ENCODE measurements at places on chromosomes 3 and 15.

DNA sequence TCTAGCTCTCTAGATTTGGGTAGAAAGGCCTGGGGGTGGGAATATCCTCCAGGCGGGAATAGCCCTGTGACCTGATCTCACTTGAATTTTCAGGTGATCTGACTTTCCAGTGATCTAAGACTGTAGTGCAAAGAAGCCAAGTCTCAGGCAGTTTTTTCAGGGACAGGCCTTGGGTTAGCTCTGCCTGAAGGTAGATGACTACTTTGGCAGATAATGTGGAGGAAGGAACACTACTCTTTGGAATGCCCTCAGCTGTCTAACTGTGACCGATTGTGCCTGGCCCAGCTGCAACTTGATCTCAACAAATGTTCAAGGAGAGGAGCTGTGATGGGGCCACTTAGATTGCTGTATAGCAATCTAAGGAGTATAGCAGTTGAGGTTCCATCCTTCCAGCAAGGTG is 193.7 kb downstream of the TCF12 start:
- no peak overlapping the region for H3K4me3 ChIP-seq
- no peaks in the 10 kb centered on the region for H3K27me3 ChIP-seq
- H3K27ac ChIP-seq = no peak overlapping the region
- no peaks in the 10 kb centered on the region for H3K36me3 ChIP-seq

DNA sequence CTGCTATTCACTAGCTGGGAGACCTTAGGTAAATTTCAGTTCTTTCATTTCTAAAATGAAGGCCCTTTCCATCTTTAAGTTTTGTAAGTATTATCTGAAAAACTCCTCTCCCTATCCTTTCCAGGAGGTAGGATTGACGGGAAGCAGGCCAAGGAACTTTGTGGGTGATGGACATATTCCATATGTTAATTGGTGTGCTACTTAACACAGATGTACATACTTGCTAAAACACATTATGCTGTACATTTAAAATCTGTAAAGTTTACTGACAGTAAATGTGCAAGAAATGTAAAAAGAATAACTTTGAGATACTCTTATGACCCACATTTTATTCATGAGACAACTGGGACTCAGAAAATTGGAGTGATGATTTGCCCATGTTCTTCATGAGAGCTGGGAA is 329.8 kb upstream of the LRRC3B start:
- H3K27me3 ChIP-seq = no peaks in the 10 kb centered on the region
- 0 out of 2 replicates have a peak, but pooled peaks cover 8% of the 10 kb centered on the region for H3K4me1 ChIP-seq
- no peak overlapping the region for H3K4me3 ChIP-seq
- no peak for DNase-seq

- no peak for DNase-seq
- no peaks in the 10 kb centered on the region for H3K36me3 ChIP-seq
- no peaks in the 10 kb centered on the region for H3K27me3 ChIP-seq
- H3K4me3 ChIP-seq = no peak overlapping the region
These were observed 198.4 kb downstream of the LPP start for GRCh38 chr3:188352196-188352927.

DNA sequence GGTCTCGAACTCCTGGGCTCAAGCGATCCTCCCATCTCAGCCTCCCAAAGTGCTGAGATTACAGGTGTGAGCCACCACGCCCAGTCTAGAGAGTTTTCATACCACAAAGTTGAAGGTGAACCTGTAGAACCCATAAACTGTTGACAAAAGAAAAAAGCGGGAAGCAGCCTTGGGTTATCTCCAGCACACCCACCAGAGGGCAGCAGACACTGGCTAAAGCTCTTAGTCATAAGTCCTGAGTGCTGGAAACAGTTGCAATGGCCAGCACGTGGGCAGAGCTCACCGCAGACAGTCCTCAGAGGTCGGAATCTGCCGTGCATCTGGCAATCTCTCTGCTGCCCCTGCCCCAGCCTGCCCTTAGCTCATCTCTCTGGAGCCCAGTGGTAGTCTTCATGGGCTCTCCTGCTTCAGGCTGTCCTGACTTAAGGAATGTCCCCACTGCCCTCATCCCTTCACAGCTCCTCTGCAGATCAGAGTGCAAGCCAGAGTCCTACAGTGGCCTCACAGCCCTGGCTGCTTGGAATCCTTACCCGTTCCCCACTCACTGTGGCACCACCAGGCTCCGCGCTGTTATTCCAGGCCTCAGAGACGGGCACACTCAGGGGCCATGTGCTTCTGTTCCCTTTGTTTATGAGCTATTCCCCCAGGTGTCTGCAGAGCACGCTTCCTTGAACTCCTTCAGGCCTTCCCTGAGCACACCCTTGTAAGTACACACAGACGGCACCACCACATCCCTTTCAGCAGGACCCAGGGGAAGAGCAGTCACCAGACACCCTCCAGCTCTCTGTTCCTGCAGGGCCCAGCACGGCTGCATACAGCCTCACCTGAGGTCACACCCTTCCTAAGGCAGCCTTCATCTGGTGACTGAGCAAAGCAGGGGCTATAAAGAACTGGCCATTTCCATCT is 8.8 kb upstream of the ELP6 start:
- no peaks in the 10 kb centered on the region for H3K27me3 ChIP-seq
- H3K36me3 ChIP-seq = no peaks in the 10 kb centered on the region
- H3K27ac ChIP-seq = no peak overlapping the region
- no peak overlapping the region for H3K4me3 ChIP-seq
- peak; percentile 93 for DNase-seq

- no peaks in the 10 kb centered on the region for H3K36me3 ChIP-seq
- DNase-seq = no peak
- no peaks in the 10 kb centered on the region for H3K27me3 ChIP-seq
These were observed 154.8 kb upstream of the TTC14 start for GRCh38 chr3:180447136-180447535.

- 0 out of 2 replicates have a peak, but pooled peaks cover 10% of the 10 kb centered on the region for H3K27me3 ChIP-seq
- no peaks in the 10 kb centered on the region for H3K36me3 ChIP-seq
- no peak overlapping the region for H3K27ac ChIP-seq
- H3K4me1 ChIP-seq = peaks cover 14% of the 10 kb centered on the region
These were observed 32.6 kb downstream of the RFX7 start for GRCh38 chr15:56211064-56211463.

- H3K4me1 ChIP-seq = no peaks in the 10 kb centered on the region
- H3K36me3 ChIP-seq = no peaks in the 10 kb centered on the region
- H3K4me3 ChIP-seq = no peak overlapping the region
- H3K27me3 ChIP-seq = no peaks in the 10 kb centered on the region
- DNase-seq = no peak
- no peak overlapping the region for H3K27ac ChIP-seq
These were observed 8.2 kb downstream of the SLC6A6 start for GRCh38 chr3:14410503-14411165.

- H3K27ac ChIP-seq = no peak overlapping the region
- no peak for DNase-seq
- no peaks in the 10 kb centered on the region for H3K4me1 ChIP-seq
- no peaks in the 10 kb centered on the region for H3K27me3 ChIP-seq
These were observed 188.7 kb downstream of the UBE3A start for GRCh38 chr15:25250011-25250596.

- peak; percentile 73 for DNase-seq
- H3K4me3 ChIP-seq = no peak overlapping the region
- H3K27me3 ChIP-seq = peaks cover 28% of the 10 kb centered on the region
These were observed 7.1 kb downstream of the CPN2 start for GRCh38 chr3:194344012-194344411.

- H3K36me3 ChIP-seq = no peaks in the 10 kb centered on the region
- H3K27ac ChIP-seq = no peak overlapping the region
- no peak overlapping the region for H3K4me3 ChIP-seq
- H3K4me1 ChIP-seq = peaks cover 49% of the 10 kb centered on the region
- H3K27me3 ChIP-seq = no peaks in the 10 kb centered on the region
These were observed 45.6 kb downstream of the UMPS start for GRCh38 chr3:124775877-124776276.

- H3K27me3 ChIP-seq = no peaks in the 10 kb centered on the region
- peaks cover 17% of the 10 kb centered on the region for H3K4me1 ChIP-seq
- no peak for DNase-seq
- no peaks in the 10 kb centered on the region for H3K36me3 ChIP-seq
- no peak overlapping the region for H3K4me3 ChIP-seq
- H3K27ac ChIP-seq = no peak overlapping the region
These were observed 182.8 kb downstream of the CD47 start for GRCh38 chr3:107907996-107908395.

DNA sequence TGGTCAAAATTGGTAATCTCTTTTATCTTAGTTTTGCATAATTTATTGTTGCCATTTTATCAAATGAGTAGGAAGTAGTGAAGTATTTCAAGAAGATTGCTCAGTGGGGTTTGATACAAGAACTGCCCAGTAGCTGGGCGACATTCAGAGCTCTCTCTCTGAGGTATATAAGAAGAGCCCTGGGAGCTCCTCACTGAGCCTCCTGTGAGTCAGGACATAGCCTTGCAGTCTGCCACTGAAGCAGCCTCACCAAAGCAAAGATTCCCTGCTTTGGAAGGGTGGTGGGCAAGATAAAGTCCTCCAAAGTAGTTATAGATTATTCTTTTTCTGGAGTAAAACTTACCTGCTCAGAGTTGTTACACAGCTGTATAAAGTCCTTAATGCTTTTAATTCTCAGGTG is 26.1 kb downstream of the SKIL start:
- no peaks in the 10 kb centered on the region for H3K27me3 ChIP-seq
- H3K4me1 ChIP-seq = no peaks in the 10 kb centered on the region
- no peak overlapping the region for H3K27ac ChIP-seq
- no peak overlapping the region for H3K4me3 ChIP-seq

GRCh38 chr15:89109238-89109637 is 21.0 kb downstream of the ABHD2 start:
- DNase-seq = no peak
- no peak overlapping the region for H3K4me3 ChIP-seq
- peaks cover 7% of the 10 kb centered on the region for H3K36me3 ChIP-seq
- H3K27me3 ChIP-seq = no peaks in the 10 kb centered on the region

GRCh38 chr3:76500746-76501275 is 539.1 kb upstream of the ROBO2 start:
- H3K36me3 ChIP-seq = no peaks in the 10 kb centered on the region
- no peak overlapping the region for H3K4me3 ChIP-seq
- H3K4me1 ChIP-seq = no peaks in the 10 kb centered on the region
- DNase-seq = no peak
- H3K27me3 ChIP-seq = no peaks in the 10 kb centered on the region

GRCh38 chr3:13894807-13895154 is 14.9 kb upstream of the WNT7A start:
- no peak overlapping the region for H3K27ac ChIP-seq
- peak overlapping the region; percentile 73 for H3K4me3 ChIP-seq
- no peaks in the 10 kb centered on the region for H3K36me3 ChIP-seq
- DNase-seq = no peak

DNA sequence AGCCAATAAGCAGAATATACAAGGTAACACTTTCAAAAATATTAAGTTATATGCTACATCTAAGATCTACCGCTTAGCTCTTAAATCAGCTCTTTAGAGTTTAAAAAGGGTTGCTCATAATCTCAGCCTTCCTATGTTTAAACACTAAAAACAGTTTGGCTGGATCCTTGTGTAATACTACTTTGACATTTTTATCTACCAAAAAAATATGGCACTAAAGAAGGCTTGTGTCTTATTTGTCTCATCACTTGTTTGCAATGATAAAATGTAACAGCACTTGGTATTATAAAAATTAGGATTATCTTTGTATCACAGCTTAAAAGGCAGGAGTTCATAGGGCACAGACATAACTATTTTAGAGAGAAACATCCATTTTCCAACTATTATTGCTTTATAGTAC is 9.8 kb downstream of the ANKRD28 start:
- peaks cover 6% of the 10 kb centered on the region for H3K4me1 ChIP-seq
- H3K27me3 ChIP-seq = no peaks in the 10 kb centered on the region
- peaks cover 9% of the 10 kb centered on the region for H3K36me3 ChIP-seq
- no peak overlapping the region for H3K27ac ChIP-seq

DNA sequence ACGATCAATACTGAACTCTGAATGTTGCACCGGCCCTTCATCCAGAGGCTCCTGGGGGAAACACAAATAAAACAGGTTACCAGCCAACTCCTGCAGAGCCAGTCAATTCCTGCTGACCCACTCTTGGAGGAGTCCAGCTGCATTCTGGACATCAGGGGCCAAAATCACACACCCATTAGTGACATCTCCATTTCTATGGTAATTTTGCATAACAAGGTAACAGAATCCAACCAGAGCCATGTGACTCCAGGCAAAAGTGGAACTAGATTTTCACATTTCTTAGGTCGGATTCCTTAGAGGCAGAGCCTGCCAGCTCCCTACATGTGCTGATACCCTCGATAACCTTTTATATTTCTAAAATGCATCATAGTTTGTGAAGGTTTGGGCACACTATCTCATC is 119.2 kb upstream of the CTNNB1 start:
- no peak overlapping the region for H3K4me3 ChIP-seq
- DNase-seq = no peak
- H3K27me3 ChIP-seq = no peaks in the 10 kb centered on the region
- no peaks in the 10 kb centered on the region for H3K36me3 ChIP-seq
- no peaks in the 10 kb centered on the region for H3K4me1 ChIP-seq

- no peak overlapping the region for H3K4me3 ChIP-seq
- no peaks in the 10 kb centered on the region for H3K27me3 ChIP-seq
- no peak for DNase-seq
- no peaks in the 10 kb centered on the region for H3K36me3 ChIP-seq
- 0 out of 2 replicates have a peak, but pooled peaks cover 2% of the 10 kb centered on the region for H3K4me1 ChIP-seq
These were observed 4.6 kb upstream of the ABCC5 start for GRCh38 chr3:184022323-184022722.

GRCh38 chr3:178246004-178246403 is 290.2 kb upstream of the KCNMB2 start:
- DNase-seq = no peak
- no peaks in the 10 kb centered on the region for H3K4me1 ChIP-seq
- H3K27me3 ChIP-seq = no peaks in the 10 kb centered on the region
- no peak overlapping the region for H3K4me3 ChIP-seq
- no peaks in the 10 kb centered on the region for H3K36me3 ChIP-seq

DNA sequence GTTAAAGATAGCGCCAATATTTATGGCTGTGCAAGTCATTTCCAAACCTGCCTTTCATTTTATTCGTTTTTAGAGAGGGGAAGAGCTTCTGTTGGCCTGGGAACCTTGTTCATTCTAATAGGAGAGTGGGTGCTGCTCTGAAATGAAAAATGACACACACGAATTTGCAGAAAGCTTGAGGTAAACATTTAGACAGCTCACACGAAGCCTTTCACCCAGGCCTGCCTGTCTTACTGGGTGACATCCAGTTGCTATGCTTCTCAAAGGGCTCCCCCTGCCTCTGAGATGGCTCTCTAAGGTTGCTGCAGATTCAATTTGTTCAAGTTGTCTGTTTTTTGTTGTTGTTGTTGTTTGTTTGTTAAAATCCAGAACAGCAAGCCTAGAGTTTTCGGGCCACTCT is 18.2 kb downstream of the PEX5L start:
- no peaks in the 10 kb centered on the region for H3K4me1 ChIP-seq
- H3K27ac ChIP-seq = no peak overlapping the region
- H3K27me3 ChIP-seq = no peaks in the 10 kb centered on the region
- no peaks in the 10 kb centered on the region for H3K36me3 ChIP-seq

- H3K27ac ChIP-seq = no peak overlapping the region
- DNase-seq = no peak
- no peak overlapping the region for H3K4me3 ChIP-seq
These were observed 264.6 kb upstream of the TGFBR2 start for GRCh38 chr3:30341851-30342250.

- H3K36me3 ChIP-seq = no peaks in the 10 kb centered on the region
- H3K27ac ChIP-seq = no peak overlapping the region
- H3K4me3 ChIP-seq = peak overlapping the region; percentile 41
- peaks cover 10% of the 10 kb centered on the region for H3K27me3 ChIP-seq
- no peaks in the 10 kb centered on the region for H3K4me1 ChIP-seq
These were observed 133.3 kb downstream of the TBC1D2B start for GRCh38 chr15:77944002-77944867.
